Ascending aorta (tissue), 2 donors: ENCODE measurements at places on chromosomes 7 and 10. TPM values are rescaled to one million over a fixed set of nuclear protein-coding genes. Genes with fewer than 3 reads are reported as not detected.

DNA sequence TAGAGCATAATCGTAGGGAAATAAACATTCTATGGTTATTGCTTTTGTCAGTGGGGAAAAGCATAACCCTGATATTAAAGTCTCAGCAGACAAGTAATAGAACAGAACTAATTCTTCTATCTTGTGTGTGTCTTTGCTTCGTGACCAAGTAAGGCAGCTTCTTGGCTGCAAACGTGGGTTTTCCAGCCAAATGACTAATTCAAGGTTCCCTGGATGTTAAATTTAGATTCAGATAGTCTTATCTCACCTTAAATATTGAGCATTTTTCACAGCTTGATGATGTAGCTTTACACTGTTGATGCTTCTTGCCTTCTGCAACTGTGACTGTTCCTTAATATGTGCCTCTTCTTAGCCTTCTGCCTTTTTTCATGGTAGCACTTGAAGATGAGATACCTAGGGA, 113.0 kb downstream of the EXOC4 start:
- DNase-seq = no peak

GRCh38 chr10:6153845-6154244, 48.9 kb upstream of the PFKFB3 start:
- DNase-seq = no peak

GRCh38 chr10:114489521-114490310, 85.4 kb upstream of the AFAP1L2 start:
- no peak for DNase-seq

The MACC1 gene
- not detected for total RNA-seq

The PIP gene
- total RNA-seq = not detected
